ENCODE measurements at places on chromosomes 5 and 9.

- no peak for DNase-seq
Observed at GRCh38 chr5:75964008-75964407, 119.2 kb upstream of the SV2C start.

- no peak for DNase-seq
Observed at GRCh38 chr5:1817261-1818043, 16.2 kb downstream of the NDUFS6 start.

- peak; percentile 31 for DNase-seq
Observed at GRCh38 chr9:35954942-35955546, 2.9 kb downstream of the OR2S2 start.

DNA sequence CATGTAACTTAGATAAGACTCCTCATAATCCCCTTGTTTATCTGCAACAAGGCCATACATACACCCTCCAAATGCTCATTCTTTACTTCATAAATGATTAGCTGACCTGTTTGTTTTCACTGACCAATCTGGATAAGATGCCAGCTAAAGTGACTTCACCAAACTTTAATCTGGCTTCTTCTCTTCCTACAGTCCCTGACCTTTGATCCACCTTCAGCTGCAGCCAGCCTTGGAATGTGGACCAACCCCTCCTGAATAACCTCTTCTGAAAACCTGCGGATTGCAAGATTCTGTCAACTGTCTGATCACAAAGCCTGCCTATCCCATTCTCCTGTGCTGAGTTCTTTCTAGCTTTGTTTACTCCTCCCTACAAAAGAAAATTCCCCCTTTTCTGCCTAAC lies 476.8 kb downstream of the LRRC70 start:
- DNase-seq = no peak

DNA sequence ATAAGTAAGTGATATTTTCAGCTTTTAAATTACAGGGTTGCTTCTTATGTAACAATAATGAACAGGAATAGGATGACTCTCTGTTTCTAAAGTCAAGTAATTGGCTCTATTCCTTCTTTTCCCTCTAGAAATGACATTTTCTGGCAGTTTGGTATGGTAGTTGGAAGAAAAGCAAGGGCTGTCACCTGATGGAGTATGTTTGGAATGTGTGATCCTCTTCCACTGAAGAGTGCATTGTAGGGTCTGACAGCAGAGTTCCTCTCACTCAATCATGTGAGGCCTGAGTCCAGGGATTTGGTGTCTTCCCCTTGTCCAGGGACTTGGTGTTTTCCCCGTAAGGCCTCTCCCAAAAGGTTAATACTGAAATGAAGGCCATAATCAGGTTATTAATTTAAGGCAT lies 233.8 kb upstream of the FBXL7 start:
- DNase-seq = no peak

DNA sequence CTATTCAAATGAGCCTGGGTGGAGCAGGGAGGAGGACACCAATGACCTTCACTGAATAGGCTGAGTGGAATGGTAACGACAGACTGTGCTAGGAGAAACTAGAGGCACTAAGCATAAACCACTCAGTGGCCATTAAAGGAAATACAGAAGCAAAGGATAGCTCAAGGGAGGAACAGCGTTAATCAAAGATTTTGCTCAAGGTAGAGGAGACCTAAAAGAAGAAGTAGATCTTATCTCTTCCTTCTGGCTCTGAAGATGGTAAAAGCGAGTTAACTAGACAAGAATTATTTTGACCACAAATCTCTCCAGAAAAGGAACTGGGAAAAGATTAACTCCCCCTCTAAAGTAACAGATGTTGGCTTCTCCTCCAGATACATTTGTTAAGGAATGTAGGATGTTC lies 299.6 kb downstream of the EPB41L4A start:
- no peak for DNase-seq

DNA sequence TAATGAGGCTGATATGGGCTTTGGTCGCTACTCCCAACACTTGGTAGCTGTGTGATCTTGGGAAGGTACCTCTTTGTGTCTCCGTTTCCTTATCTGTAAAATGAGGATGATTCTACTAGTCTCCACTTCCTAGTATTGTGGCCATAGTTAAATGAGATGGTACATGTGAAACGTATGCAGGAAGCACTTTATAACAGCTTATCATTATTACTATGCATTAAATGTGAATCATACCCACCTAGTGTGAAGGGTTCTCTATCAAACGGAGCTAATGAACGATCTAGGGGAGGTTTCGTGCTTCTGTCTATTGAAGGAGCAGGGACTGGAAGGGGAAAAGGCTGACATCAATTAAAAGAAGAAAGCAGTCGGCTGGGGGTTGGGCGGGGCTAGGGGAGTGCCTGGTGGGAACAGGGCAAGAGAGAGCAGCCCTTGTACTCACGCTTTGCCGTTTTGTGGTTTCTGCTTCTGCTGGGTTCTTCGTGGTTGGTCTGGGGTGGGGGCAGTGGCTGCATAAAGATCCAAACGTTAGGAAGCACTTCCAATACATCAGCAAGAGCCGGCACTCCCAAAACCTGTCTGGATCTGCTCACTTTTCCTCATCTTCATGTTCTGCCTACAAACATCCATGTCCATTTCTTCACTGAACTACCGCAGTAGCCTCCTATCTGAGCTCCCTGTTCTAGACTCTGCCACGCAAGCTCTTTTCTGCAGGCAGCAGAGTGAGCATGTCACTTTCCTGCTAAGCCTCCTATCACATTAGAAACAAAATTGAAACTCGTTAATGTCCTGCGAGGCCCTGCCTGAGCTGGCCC lies 30.8 kb downstream of the LCP2 start:
- no peak for DNase-seq

DNA sequence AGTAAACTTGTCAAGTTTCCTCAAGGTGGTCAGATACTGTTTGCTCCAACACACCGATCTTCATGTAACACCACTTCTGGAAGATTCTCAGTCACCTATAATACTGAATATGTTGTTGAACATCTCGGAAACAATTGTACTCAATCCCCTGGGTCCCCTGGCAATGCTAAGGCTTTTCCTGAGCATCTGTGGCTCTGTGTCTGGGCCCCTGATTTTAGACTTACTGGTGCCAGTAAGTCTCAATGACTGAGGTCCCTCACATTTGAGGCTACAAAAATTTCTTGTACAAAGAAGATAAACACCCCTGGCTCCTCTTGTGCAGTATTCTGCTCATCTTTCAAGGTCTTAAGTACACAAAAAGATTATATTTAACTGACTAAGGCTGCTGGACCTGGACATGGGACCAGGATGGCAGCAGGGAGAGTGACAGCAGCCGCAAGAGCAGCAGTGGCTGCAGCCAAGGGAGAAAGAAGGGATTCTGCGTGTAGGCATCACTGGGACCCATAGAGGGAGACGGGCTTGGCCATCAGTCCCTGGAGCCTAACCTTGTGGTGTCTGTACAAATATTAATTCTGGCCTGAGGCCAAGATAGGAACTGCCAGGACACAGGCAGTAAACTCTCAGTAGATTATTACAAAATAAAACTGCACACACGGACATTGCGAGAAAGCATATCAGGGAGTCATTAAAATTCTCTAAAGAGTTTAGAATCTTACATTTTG lies 49.0 kb upstream of the TNPO1 start:
- DNase-seq = no peak

GRCh38 chr9:133971981-133972941 lies 19.9 kb downstream of the VAV2 start:
- no peak for DNase-seq

DNA sequence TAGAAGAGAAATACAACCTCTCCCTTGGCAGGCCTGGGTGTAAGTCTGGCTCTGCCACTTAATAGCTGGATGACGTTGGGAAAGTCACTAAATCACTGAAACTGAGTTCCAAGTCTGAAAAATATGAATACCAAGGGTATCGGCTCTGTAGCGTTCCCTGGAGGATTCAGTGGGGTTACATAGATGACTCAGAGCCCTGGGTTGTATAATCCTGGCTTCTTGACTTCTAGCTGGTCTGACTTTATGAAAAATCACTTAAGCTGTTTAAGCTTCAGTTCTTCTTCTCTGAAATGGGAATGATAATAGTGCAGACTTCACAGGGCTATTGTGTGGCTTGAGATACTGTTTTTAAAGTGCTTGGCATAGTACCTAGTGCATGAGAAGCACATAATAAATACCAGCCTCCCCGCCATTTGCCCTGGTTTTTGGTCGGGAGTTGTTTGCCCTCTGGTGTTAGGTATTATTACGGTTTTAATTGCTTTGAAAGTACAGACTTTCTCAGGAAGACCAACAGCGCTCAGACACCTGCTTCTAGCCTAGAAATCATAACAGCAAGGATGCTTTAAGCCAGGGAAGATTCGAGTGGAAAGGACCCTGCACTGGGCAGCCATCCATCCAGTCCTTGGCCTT lies 43.0 kb downstream of the CYFIP2 start:
- DNase-seq = no peak

GRCh38 chr5:141127305-141127704 lies 5.7 kb downstream of the PCDHB4 start:
- DNase-seq = no peak

- no peak for DNase-seq
Observed at GRCh38 chr5:171312129-171312974, 3.3 kb downstream of the TLX3 start.

DNA sequence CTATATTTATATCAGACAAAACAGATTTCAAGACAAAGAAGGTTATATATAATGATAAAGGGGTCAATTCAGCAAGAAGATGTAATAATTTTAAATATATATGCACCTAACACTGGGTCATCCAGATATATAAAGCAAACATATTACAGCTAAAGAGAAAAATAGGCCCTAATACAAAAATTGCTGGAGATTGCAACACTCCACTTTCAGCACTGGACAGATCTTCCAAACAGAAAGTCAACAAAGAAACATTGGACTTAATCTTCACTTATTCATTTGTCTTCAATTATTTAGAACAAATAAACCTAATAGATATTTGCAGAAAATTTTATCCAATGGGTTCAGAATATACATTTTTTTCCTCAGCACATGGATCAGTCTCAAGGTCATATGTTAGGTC lies 45.8 kb downstream of the MEIKIN start:
- no peak for DNase-seq

DNA sequence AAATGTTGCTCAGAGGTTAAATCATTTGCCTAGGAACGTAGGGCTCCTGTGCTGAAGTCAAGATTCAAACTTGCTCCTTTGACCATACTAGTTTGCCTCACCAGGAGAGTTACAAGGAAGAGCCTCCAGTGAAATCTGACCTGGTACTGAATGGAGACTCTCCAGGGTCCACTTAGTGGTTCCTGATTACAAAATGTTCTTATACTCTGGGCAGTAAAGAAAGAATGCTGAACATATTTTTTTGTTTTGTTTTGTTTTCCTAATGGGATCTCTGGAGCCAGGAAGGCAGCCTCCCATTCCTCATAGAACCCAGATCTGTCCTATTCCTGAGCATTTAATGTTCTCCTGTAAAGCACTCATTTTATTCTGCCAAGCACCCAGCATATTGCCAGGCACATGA lies 256.5 kb upstream of the CLINT1 start:
- no peak for DNase-seq

DNA sequence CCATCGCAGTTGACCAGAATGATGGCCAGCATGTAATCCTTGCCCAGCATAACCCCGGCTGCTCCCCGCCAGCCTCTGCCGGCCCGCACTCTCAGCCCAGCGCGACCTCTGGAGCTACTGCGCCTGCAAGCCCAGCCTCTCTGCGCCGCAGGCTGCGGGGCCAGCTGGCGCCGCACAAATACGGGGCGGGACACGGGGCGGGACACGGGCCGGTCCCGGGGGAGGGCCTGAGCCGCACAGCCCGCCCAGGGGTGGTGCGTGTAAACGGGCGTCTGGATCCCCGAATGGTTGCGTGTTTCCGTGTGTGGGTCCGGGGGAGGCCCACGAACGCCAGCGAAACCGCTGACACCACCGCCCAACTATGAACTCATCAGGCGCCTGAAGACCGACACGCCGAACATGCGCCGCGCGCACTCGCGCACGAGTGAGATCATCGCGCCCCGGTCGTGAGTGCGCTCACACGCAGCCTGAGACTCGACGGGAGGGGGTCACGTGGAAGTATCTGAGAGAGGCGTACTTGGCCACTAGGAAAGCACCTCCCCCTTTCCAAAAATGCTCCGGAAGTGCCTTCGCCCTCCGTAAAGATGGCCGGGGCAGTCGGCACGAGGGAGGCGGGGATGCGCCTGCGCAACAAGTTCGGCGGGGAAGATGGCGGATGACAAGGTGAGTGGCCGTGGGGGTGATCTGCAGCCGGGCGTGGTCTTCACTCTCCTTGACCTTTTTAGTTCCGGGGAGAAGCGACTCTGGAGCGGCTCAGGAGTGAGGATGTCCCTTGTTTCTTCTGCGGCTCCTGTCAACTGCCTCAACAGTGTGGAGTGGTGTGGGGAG lies at the start of the genes APBB3 and SLC35A4:
Gene APBB3 (minus strand): TSS at position 403 of the 828 bp plus-strand sequence. CDS start 353 bp downstream, at position 50.
Gene SLC35A4 (plus strand): TSS at position 633 of the 828 bp plus-strand sequence. CDS start 2,342 bp downstream, outside the sequence.
- DNase-seq = peak; percentile 98

DNA sequence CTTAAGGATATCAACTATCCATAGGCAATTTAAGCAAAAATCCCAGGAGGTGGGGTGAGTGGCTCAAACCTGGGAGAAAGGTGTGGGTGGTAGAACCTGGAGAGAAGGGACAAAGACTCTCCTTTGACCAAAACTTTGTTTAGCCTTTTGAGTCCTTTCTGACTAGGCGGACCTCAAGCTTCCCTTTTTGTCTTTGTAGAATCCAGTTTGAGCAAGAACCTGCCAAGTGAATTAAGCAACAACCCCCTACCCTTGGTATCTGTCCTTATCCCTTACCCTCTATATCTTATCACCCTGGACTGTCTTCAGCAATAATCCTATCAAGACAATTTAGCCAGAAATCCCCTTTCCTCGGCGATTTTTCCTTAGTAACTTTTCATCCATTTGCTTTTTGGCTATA lies 53.5 kb upstream of the SLC28A3 start:
- DNase-seq = no peak

- no peak for DNase-seq
Observed at GRCh38 chr9:95495961-95496360, 20.8 kb downstream of the PTCH1 start.

- no peak for DNase-seq
Observed at GRCh38 chr5:151012862-151013261, 7.5 kb upstream of the GPX3 start.

DNA sequence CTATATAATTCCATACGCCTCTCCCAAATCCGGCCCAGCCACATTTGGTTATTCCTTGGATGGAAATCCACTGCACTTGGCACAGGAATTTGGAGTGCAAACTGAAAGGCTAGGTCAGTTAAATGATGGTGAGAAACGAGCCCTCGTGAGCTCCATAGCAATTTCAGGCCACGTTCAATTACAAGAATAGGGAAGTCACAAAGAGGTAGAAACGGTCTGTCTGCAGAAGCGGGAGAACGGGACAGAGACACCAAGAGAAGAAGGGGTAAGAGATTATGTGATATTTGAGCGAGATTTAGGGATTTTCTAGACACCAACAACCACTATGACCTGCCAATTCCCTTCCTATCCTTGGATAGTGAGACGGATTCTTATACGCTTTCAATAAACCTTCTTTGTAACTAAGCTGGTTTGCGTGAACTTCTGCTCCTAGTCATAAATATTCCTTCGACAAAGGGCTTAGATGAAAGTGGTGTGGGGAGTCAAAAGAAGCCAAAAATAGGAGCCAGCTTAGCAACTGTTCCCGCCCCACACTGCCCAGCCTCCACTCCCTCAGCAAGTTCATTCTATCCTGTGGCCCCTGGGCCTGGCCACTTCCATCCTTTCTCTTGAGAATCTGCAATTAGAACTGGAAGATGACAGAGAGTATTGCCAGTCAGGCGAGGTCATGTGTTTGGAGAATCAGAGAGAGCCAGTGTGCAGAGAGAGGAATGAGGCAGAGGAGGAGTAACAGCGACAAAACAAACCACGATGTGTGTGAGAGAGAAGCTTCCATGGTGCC lies 118.4 kb downstream of the ZNF608 start:
- DNase-seq = no peak

Measured in right cardiac atrium (tissue), 5 donors.